ENCODE measurements at places on chromosomes 11 and 22.

GRCh38 chr22:43275545-43276317 lies 67.4 kb downstream of the SCUBE1 start:
- DNase-seq, result no peak

GRCh38 chr22:25451480-25452114 lies 112.9 kb upstream of the GRK3 start:
- DNase-seq, result no peak

GRCh38 chr11:99901175-99901574 lies 785.9 kb upstream of the ARHGAP42 start:
- DNase-seq, result no peak

DNA sequence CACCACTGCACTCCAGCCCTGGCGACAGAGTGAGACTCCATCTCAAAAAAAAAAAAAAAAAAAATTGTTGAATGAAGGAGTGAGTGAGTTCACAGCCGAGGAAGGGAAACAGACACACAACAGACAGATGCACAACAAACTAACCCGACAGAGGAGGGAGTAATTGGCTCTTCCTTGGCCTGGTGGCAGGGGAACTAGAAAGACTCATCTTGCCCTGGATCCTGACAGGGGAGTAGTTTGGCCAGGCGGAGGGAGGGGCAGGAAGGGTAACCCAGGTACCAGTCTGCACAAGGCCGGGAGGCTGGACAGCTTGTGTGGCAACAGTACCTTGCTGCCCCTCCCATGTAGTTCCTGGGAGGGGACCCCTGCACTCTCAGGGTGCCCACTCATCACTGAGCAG lies 106.9 kb downstream of the KIAA1671 start:
- DNase-seq, result no peak

DNA sequence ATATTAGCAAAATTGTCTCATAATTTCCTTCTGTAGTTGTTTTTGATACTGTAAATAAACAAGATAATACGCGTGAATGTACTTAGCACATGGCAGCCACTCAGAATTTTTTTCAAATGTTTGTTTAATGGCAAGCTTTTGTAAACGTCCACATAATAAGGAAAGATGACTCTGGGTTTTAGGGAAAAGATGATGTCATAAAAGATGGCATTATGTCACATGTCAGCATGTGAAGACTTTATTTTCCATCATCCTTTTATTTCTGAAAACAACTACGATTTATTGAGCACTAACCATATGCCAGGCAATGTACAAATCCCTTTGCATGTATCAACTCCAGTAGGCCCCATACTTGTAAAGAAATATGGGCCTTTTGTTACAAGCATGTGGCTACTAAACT lies 139.9 kb downstream of the C11orf91 start:
- DNase-seq, result no peak

GRCh38 chr11:92276773-92277172 lies 52.2 kb downstream of the FAT3 start:
- DNase-seq, result no peak

- no peak for DNase-seq
Observed at GRCh38 chr11:11615086-11615485, 6.7 kb downstream of the GALNT18 start.

DNA sequence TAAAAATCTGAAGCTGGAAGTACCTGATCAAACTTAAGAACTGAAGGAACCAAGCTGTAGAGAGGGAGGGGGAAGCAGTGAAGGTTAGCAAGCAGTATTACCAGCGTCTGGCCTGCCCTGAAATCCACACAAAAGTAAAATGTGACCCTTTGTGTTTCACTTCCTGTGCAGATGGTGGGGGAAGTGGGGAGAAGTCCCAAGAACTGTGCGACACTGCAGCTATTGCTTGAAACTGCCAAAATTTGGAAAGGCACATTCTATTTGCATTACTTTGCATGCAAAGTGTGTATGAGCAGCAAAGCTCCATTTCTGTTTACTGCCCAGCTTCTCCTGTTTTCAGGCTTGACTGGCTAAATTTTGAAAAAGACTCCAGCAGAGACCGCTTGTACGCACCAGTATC lies 72.1 kb upstream of the BMAL1 start:
- no peak for DNase-seq

DNA sequence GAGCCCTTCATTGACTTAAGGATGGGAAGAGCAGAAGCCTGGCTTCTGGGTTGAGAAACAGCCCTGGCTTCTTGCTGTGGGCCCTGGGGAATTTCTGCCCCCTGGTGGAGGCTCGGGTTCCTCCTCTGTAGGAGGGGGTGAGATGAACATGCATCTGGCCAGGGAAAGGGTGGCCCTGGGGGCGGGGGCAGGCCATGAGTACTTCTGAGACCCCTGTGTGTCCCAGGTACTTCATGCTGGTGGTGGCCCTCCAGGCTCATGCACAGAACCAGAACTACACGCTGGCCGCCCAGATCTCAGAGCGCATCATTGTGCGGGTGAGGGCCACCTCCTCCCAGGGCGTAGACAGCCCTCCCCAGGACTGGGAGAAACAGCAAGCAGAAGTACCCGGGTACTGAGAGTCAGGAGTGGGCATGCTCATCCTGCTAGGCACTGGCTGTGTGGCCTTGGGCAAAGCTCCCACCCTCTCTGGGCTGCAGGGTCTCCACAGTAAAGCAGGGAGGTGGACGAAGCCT lies 15.8 kb downstream of the TMEM258 start:
- no peak for DNase-seq

- DNase-seq, result peak; percentile 96
Observed at GRCh38 chr11:61791737-61792309, 576 bp downstream of the TMEM258 start.

GRCh38 chr11:17985517-17985916 lies 27.3 kb downstream of the SERGEF start:
- peak; percentile 5 for DNase-seq

GRCh38 chr11:21877151-21877550 lies 315.7 kb upstream of the ANO5 start:
- no peak for DNase-seq

DNA sequence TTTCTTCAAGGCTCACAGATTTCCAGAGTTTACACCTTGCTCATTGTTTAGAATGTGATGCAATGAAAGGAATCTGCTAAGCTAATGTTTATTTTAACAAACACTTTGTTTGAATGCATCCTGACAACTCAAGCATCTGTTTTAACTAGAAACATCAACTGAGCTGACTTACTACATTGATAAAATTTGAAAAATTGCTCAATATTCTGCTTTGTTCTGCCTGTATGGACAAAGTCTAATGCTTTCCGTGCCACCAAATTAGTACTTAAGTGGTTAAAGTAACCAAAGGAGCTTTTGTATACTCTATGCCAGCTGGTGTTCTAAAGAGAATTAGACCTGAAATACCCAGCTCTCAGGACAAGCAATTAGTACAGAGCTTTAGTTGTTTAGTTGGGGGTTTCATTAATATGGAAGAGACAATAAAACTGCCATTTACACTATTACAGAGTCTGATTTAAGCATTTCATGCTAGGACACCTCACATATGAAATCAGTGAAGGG lies 105.2 kb downstream of the MAML2 start:
- DNase-seq, result no peak

DNA sequence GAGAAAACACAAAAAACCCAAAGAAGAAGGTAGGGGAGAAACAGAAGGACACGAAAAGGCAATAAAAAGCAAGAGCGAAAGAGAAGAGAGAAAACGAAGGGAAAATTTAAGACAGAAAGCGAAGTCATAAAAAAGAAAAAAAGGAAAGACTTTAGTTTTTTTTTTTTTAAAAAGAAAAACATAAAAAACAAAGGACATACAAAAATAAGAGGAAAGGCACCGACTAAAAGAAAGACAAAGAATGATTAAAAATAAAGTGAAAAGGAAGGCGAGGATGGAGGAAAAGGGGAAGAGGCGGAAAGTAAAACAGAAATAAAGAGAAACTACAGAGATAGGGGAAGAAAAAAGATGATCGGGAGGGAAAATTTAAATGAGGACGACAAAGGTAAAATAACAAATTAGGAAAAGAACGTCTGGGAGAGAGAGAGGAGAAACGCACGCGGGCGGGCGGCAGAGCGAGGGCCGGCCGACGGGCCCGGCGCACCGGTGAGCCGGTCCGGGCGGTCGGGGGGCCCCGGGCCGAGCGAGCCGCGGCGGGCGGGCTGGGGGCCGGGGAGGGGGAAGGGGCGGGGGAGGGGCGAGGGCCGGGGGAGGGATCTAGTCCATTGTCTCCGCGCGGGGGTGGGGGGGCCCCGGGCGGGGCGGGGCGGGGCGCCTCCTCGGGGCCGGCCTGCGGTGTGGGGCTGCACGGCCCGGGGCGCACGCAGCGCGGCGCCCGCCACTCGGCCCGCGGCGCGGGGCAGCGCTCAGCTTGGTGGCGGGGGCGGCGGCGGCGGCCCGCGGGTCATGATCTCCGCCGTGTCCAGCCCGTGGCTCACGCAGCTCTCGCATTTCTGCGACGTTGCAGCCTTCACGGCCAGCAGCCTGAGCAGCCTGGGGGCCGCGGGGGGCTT lies at the start of gene TBX1:
Gene TBX1 (plus strand): TSS at position 721 of the 893 bp plus-strand sequence. CDS start 66 bp downstream, at position 787.
- no peak for DNase-seq

DNA sequence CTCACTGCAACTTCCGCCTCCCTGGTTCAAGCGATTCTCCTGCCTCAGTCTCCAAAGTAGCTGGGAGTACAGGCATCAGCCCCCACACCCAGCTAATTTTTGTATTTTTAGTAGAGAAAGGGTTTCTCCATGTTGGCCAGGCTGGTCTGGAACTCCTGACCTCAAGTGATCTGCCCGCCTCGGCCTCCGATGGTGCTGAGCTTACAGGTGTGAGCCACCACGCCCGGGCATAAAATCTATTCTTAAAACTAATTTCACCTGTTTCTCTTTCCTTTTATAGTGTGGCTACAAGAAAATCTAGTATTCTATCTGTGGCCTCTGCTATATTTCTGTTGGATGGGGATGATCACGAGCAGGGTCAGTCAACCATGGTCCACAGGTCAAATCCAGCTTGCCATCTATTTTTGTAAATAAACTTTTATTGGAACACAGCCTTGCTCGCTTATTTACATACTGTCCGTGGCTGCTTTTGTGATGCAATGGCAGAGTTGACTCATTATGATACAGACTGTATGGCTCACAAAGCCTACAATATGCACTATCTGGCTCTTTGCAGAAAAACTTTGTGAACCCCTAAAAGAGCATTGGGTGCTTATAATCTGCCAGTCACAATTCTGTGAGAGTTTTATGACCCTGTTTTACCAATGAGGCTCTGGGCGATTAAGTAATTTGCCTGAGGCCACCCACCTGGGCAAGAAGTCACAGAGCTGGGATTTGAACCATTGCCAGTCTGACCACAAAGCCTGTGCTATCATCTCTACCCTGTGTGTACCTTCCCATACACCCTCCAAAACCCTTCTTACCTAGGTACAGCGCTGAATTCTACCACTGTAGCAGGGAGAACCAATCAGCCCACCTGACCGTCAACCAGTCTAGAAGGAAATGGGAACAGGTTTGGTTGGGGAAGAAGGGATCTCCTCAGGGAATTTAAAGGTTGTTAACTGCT lies 28.3 kb downstream of the SLC1A2 start:
- peak; percentile 21 for DNase-seq

DNA sequence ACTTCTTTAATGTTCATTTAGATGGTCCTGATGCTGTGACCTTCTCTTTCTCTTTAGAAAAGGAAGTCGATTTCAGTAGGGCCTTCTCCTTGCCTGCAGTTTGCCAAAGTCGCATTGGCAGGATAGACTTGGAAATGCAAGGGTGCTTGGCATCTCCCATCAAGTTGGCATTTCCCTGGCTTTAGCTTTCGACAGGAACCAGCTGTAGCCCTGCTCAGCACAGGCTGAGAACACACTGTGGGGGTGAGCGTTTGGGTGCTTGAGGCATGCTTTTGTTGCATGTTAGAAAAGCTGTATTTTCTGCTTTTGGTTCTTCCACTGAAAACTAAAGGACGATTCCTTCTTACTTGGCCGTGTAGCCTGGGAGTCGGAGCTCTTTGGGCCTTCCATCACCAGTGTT lies 37.7 kb downstream of the LDLRAD3 start:
- peak; percentile 66 for DNase-seq

GRCh38 chr22:44906999-44907644 lies 102.7 kb downstream of the PHF21B start:
- no peak for DNase-seq

Data from lung (tissue), 17 donors.